Retina (tissue), 1 donor: ENCODE measurements at places on chromosomes 2 and 18.

GRCh38 chr18:32771169-32771751 is 1.6 kb downstream of the KLHL14 start:
- peak; percentile 79 for DNase-seq

GRCh38 chr2:88606371-88607030 is 20.8 kb downstream of the EIF2AK3 start:
- no peak for DNase-seq

- DNase-seq, result no peak
Measured at GRCh38 chr2:71846669-71847291, 300.9 kb downstream of the CYP26B1 start.

GRCh38 chr18:54100920-54101470 is 123.5 kb downstream of the MBD2 start:
- no peak for DNase-seq

DNA sequence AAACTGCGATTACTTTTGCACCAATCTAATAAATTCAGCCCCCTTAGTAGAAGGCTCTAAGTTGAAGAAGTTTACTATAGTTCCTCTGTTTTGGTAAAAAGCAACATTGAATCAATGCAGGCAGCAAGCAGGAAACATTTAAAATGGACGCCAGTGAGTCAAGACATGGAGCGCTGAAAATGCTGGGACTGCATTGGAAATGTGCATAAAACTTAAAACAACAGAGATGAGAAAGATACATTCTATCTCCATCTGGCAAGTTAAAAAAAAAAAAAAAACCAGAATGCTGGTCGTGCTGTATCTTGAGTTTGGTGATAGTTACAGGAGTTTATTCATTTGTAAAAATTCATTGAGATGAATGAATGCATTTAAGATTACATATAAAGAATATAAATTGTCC is 117.0 kb upstream of the TWIST2 start:
- no peak for DNase-seq

DNA sequence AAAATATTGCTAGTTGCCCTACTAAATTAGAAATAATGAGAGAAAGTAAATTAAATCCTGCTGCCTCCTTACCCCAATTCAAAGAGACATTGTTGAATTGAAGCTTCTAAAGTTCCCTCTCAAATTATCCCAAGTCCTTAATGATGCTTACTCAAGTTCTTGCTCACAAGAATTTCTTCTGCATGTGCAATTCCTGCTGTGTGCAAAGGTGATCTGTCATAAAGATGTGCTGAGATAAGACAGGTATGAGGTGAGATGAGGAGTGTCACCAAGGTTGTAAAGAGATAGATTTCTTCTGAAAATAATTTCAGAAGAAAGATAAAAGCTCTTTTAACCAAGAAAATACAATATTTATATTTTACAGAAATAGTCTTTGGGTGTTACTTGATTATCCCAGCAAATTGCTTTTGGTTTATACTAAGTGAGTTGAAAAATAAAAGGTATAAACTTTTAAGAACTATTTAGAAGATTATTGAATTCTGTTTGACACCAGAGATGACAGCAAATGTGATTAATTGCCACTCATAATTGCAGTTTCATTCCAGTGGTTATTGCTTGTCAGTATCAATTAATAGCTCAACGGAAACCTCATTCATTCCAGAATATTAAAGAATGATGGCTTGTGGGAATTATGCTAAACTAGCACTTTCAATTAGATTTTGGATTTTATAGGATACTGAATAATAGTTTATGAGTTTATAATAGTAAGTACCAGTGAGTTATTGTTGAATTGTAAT is 674.3 kb downstream of the STK39 start:
- peak; percentile 38 for DNase-seq

DNA sequence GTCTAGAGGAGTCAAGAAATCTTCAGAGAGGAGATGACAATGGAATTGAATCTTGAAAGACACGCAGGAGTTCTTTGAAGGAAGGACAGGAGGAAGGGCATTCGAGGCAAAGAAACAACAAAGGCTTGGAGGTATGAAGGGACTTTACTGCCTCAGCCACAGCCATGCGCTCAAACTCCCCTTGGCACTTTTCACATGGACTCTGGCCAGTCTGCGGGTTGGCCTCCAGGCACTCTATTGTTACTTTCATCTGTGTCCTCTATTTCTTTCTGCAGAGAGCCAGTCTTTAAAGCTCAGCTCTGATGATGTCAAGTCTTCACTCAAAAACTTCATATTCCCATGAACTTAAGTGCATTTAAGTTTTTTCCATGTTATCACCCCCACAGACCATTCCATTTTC is 95.4 kb downstream of the ZAP70 start:
- DNase-seq, result no peak

GRCh38 chr18:9405130-9405529 is 70.2 kb upstream of the RALBP1 start:
- DNase-seq, result no peak

GRCh38 chr2:192960945-192961344 is 766.2 kb upstream of the TMEFF2 start:
- DNase-seq, result no peak

DNA sequence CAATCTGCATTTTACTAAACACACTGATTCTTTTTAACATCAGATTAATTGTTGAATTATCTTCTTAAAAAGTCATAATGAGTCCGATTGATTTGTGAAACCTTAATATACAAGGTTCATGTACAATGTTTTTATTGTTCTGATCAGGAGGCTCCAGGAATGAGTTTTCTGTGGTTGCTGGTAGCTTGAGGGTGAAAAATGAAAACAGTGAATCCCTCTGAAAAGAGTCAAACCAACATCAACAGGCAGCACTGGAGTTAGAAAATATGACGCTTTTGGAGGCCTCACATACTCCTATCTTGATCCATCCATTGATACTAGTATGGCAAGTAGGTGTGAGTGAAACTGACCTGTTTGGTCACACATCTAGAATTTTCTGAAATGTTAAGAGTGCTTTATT is 216.3 kb upstream of the ETAA1 start:
- DNase-seq, result no peak

DNA sequence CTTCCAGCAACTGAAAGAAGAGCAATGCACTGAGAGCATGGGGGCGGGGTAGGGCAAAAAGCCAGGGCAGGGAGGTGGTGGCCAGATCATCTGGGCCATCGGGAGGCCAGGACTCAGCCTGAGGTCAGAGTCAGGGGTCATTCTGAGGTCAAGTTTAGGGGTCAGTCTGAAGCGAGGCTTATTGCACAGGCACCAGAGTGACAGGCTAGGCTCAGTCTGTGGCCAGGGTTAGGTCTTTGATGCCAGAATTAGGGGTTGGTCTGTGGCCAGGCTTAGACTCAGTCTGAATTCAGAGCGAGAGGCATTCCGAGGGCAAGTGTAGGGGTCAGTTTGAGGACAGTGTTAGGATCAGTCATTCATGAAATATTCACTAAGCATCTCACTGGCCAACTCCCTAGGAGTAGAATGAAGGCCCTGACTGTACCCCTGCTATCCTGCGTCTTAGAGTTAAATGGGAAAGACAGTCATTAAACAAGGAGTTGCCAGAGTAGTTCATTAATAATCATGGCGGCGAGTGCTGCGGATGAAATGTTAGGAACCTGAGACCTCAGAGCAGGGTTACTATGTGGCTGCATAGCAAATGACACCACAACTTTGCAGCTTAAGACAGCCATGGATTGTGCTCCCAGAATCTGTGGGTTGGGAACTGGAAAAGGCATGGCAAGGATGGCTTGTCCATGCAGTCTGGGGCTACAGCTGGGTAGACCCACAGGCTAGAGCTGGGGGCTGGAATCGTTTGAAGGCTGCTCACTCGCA is 198.7 kb downstream of the CYP26B1 start:
- no peak for DNase-seq

GRCh38 chr18:48949606-48950535 is 894 bp downstream of the SMAD7 start:
- DNase-seq, result peak; percentile 83

DNA sequence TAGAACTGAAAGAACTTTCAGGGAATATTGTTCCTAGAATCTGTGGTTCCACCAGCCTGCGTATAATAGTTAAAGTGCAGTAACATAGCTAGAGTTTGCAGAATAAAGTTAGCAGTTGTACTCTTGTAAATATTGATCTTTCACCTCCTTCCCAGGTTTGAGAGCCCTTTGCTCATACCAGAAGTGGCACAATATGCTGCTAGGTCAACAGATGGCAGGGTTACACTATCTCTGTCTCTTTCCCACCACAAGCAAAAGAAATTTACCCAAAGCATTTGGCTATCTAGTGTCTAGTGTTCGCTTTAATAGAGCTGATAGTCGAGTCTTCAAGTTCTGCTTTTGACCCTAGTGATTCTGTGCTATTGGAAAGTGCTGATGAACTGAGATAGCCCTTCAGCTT is 119.0 kb upstream of the KLHL14 start:
- no peak for DNase-seq

DNA sequence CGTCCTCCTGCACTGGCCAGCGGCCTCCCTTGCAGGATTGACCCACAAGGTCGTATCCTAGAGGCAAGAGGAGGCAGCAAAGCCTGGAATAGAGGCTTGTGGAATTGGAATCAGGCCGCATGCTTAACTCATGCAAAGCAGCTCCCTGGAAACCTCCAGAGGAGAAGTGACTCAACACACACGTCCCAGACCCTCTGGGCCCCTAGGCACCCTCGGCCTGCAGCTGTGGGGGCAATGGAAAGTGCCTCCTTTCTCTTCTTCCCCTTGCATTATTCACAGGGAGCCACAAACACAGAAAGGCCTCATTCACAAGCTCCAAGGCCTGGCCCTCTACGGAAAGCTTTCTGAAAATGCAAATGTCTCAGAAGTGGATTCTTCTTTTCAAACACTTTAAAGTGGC is 19.6 kb downstream of the SPATA3 start:
- no peak for DNase-seq

DNA sequence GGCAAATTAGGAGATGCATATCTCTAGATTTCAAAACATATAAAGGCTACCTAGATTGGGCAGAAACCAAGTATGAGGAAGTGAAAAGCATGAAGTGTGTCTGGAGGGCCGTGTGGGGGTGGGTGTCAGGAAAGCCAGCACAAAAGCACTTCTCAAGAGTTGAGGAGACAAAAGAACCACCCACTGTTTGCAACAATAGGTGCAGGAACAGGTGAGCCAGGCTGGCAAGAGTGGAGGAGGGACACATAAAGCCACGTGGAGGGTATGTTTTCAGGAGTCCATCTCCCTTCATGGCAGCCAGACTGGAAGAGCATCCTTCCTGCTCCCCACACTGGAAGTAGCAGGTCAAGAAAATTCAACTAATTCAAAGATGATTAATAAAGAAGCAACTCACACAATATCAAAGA is 96.4 kb downstream of the CERS6 start:
- no peak for DNase-seq

DNA sequence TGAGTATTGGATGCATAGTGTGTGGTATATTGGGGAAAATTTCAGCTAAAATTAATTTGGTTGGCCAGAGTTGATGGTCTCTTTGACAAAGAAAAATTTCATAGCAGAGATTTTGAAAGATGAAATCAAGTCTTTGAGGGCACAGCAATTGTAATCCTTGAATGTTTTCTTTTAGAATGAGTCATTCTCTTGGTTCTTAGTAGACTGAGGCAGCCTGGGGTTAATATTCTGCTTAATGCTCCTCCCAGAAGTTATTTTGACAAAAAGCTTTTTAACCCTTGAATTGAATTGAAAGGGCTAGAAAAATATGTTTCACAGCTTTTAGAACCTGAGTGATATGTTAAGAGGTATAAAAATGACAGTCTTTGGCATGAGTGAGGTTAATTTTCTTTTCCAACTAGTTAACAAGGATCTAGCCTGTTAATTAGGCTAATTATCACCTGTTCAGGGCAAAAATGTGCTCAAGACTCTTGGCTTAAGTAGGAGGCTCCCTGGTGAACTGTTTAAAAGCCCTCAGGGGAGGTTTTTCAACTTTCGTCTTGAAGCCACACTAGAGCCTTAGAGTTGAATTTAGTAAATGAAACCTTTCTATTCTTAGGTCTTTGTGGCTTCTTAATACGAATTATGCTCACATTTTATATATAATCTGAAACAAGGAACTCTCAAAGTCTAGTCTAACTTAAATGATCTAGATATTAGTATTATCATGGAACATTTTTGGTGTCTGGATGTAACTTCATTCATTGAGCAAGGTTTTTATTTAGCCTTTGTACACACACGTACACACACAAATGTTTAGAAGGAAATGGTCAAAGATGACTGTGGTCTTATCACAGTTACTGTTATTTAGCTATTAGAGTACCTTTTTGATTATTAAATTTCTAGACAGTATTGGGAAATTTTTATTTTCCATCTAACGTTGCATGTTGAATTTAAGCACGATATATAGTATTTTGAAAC is 272.5 kb downstream of the ZNF407 start:
- no peak for DNase-seq

DNA sequence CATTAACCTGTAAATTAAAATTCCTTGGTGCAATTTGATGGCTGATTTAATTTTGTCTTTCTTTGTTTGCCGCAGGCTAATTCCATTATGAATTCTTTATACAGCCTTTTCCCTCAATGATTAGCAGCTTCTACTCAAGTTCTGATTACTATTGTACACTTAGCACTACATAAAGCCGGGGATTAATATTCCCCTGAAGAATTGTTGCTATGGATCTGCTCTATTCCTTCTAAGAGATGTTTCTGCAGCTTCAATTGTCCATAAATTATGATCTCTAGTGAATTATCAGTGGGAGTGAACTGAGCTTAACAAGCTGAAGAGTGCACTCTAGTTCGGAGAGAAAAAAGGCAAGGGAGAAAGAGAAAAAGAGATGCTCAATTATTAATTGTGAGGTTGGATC is 433.7 kb upstream of the SPRED2 start:
- DNase-seq, result no peak

DNA sequence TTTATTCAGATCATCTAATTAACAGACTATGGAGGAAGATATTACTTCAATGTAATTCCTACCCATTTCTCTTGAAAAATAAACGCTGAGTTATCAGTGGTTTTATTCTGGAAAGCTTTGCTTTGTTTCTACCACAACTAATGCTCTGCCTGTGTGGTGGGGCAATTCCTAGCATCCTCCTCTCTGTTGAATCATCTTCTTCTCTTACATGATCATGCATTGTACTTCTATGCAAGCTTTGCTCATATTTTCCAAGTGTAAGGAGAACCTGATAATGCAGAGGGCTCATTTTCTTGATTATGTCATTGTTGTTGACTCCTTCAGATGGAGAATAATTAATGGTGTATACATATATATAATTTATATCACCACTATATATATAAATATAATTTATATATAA is 46.7 kb downstream of the CCDC195 start:
- no peak for DNase-seq

DNA sequence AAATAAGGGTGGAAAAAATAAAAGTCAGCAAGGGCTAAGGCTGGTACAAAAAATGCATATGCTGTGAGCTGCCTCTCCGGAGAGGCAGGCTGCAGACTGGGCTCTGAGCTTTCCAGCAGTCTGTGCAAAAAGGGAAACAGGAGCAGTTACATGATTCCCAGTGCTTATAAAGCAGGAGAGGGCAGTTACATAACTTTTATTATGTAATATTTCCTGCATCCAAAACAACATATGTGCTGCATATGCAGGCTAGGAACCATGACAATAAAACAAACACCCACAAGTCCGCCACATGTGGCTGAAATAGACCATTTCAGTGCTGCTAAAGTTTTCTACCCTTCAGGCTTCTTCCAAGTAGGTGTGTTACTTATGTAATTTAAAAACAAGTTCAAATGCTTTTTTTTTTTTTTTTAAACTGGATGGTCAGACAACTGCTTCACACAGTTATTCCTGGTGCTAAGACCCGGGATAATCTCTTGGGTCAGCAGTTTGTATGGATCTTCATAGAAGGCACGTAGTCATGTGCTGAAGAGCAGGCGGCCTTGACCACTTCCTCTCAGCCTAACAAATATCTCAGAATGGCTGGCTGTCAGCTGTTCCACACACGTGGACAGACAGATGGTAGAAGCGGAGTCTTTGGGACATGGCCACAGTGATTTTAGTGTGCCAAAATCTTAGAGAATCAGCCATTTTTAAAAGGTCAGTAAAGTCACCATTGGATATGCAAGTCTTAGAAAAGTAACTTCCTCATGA is 43.5 kb downstream of the ARMC9 start:
- no peak for DNase-seq
